ENCODE measurements at places on chromosomes 3 and 15. TPM values are rescaled to one million over a fixed set of nuclear protein-coding genes. Genes with fewer than 3 reads are reported as not detected.

- no peak for DNase-seq
Observed at GRCh38 chr3:15071699-15072098, 6.6 kb upstream of the MRPS25 start.

The PLAAT1 gene
- total RNA-seq = 9.2 TPM

The GUCA1C gene
- total RNA-seq = 0.81 TPM

GRCh38 chr3:159837725-159838124 lies 150.9 kb upstream of the IL12A start:
- no peak for DNase-seq

- DNase-seq = no peak
Observed at GRCh38 chr3:185958626-185959025, 20.8 kb upstream of the TRA2B start.

- no peak for DNase-seq
Observed at GRCh38 chr3:192259661-192260060, 467.7 kb downstream of the FGF12 start.

The TIMP4 gene
- 4.3 TPM for total RNA-seq

The SLC33A1 gene
- 29.9 TPM for total RNA-seq

- no peak for DNase-seq
Observed at GRCh38 chr15:63256433-63257274, 20.8 kb upstream of the APH1B start.

DNA sequence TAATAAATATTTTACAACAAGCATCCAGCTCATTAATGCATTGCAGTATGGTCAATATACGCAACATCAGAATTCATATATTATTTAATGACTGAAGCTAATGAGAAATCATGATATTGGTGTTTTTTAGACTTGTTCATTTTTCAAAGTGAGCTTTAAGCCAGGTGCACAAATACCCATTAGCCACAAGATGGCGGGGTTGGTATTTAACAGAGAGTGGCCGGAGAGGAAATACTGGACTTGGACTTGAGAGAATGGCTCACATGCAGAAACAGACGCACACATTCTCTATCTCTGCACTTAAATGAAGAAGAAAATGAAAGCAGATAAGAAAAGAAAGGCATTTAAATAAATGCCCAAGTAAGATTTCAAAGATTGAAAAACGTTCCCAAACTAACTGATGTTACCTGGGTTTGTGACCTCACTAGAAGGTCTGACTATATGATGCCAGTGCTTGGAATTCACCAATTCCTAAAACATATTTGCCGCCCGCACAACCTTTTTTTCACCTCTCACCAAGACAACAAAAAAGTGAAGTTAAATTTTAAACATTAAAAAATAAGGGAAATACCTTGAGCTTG lies 21.2 kb upstream of the CRBN start:
- DNase-seq = no peak

- DNase-seq = peak; percentile 80
Observed at GRCh38 chr3:124605781-124606579, 124.3 kb upstream of the UMPS start.

The OSBPL10 gene
- 5.8 TPM for total RNA-seq

GRCh38 chr3:143146486-143147274 lies 27.1 kb downstream of the CHST2 start:
- DNase-seq = no peak

DNA sequence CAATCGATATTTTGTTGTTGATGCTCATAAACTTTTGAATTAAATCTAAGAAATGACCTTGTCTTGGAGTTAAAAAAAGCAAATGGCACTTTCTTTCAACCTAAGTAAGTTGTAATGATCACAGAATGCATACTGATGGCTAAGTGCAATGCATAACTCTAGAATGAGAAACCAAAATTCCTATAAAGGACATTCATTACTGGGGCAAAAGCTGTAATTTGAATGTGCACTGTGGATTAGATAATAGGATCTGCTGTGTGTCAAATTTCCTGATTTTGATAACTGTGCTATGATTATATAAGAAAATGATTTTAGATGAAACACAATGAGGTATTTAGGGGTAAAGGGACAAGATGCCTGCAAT lies 14.3 kb downstream of the SIAH2 start:
- no peak for DNase-seq

The COX5A gene
- 804 TPM for total RNA-seq

DNA sequence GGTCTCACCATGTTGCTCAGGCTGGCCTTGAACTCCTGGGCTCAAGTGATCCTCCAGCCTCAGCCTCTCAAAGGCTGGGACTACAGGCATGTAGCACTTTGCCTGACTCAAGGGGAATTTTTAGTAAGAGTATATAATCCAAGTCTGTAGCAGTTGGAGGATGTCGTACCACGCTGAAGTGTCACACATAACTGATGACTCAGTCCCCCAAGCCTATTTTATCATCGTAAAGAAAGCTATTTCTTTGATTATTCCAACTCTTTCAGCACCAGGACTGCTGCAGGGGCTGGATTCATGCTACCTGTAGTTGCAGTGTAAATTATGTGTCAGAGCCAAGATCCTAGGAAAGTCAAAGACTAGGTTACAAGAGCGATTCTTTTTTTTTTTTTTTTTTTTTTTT lies 1.4 kb upstream of the PRKCI start:
- no peak for DNase-seq

The CSPG4 gene
- total RNA-seq = 21.3 TPM

The TMEM115 gene
- total RNA-seq = 26.6 TPM

DNA sequence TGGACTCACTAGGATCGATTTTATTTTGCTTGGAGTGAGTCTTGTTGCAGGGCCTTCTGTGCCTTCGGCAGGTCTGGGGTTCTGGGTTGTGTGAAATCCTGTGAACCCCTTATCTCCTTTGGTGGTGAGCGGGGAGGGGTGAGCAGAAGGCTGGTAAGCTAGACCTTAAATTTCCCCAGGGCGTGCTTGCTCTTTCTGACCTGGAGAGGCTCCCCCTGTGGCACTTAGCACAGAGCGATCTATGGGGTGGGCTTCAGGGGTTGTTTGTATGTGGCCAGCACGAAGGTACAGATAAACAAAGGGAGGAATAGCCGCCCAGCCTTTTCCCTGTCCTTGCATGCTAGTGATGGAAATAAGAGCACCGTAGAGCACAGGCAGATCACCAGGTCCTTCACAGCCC lies 11.8 kb downstream of the CACNA2D3 start:
- DNase-seq = no peak

DNA sequence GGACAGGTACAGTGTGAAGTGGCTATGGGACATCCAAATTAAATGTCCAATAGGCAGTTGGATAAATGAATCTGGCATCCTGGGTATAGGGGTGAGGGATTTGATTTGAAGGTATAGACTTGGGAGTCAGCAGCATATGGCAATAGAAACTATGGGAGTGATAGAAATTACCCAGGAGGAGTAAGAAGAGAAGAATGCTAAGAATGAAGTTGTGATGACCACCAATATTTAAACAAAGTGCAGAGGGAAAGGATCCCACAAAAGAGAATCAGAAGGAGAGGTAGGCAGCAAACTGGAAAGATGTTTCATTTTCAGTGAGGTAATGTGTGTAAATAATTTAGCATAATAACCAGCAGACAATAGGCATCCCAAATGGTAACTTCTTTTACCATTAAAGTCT lies 13.8 kb upstream of the MSL2 start:
- DNase-seq = no peak

The BTLA gene
- 0.35 TPM for total RNA-seq

The SCN5A gene
- 166 TPM for total RNA-seq

GRCh38 chr15:68985361-68985891 lies 29.1 kb upstream of the NOX5 start:
- DNase-seq = no peak

The P3H2 gene
- 17.7 TPM for total RNA-seq

DNA sequence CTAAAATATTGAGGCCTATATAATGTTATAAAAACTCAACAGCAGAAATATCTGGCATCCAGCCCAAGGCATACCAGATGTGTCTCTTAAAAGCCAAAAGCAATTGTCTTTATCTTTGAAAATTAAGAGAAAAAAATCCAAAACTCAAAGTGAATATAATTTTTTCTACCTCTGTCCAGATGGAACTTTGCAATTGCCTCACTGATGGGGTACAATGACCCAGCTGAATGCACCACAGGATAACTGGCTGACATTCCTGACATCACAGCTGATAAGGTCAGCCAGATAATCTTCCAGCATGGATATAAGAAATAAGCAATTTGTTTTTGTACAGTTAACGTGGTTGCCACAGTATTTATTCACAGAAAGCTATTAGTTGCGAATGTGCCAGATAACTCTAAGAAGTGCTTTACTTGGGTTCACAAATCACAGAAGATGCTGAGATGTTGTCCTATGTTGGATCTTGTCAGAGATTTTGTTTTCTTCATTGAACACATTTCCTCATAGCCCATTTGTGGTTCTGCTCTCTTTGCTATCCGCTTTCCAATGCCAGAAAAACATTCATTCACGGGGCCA lies 566.9 kb upstream of the CCDC54 start:
- no peak for DNase-seq

- no peak for DNase-seq
Observed at GRCh38 chr3:12458901-12459300, 25.4 kb upstream of the TSEN2 start.

GRCh38 chr3:101824702-101825101 lies 24.6 kb upstream of the NFKBIZ start:
- no peak for DNase-seq

DNA sequence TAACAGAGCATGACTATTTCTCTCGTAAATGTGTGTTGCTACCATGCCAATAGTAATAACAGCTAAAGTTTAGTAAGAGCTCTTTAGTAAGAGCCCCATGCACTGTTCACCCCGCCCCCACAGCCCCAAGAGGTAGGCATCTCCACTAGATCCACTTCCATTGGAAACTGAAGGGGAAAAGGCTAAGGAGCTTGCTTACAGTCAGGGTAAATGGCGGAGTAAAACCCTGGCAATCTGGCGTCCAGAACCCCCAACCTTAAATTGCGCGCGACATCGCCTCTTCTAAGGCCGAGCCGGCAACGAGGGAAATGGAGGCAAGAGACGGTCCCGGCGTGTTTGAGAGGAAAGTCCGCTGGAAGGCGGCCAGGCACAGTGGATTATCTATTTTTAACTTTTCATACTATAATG lies 654 bp upstream of the C3orf38 start:
- DNase-seq = no peak

GRCh38 chr3:135556174-135556573 lies 409.4 kb upstream of the PPP2R3A start:
- no peak for DNase-seq

The KBTBD12 gene
- total RNA-seq = 36.6 TPM

DNA sequence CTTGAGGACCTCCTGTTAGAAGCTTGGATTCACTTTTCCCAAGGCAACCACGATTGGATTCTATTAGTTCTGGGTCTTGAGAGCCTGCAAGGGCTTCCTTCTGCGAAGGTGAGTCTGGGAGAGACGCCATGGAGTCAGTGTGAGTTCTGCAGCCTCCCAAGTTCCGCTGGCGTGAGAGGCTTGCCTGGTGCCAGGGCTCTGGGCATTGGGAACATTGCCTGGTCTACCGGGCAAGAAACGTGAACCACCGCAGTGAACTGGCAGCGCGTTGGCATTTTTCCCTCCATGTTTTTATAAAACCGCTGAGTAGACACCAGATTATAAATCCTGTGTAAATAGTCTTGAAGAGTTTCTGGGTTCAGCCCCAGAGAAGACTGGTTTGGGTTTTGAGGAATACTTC lies 160.9 kb downstream of the IGF1R start:
- DNase-seq = no peak

The TTC21A gene
- 3.0 TPM for total RNA-seq

DNA sequence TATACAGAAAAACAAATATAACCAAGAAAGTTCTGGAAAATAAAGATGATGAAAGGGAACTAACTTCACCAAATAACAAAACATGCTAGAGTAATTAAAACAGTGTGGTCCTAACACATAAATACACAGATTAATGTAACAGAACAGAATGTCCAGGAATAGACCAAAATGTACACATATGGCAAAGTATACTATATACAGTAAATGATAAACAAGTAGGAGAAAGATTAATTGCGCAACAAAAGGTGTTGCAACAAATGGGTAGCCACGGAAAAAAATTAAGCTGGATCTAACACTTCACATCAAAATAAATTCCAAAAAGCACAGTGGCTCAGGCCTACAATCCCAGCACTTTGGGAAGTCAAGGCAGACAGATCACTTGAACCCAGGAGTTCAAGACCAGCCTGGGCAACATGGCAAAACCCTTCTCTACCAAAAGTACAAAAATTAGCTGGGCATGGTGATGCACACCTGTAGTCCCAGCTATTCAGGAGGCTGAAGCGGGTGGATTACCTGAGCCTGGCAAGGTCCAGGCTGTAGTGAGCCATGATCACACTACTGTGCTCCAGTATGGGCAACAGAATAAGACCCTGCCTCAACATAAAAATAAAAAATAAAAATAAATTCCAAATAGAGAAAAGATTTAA lies 19.8 kb downstream of the SCAP start:
- DNase-seq = peak; percentile 12

The CHRNA5 gene
- total RNA-seq = 2.0 TPM

DNA sequence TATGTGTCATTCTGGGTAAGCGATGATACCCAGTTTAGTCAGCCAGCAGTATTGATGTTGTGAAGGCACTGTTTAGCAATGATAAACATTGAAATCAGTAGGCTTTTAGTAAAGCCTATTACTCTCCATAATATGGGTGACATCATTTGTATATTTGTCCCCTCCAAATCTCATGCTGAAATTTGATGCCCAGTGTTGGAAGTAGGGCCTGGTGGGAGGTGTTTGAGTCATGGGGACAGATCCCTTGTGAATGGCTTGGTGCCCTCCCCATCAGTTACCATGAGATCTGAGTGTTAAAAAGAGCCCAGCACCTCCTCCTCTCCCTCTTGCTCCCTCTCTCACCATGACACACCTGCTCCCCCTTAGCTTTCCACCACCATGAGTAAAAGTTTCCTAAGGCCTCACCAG lies 31.4 kb upstream of the FAN1 start:
- no peak for DNase-seq

The NMB gene
- 2.6 TPM for total RNA-seq

DNA sequence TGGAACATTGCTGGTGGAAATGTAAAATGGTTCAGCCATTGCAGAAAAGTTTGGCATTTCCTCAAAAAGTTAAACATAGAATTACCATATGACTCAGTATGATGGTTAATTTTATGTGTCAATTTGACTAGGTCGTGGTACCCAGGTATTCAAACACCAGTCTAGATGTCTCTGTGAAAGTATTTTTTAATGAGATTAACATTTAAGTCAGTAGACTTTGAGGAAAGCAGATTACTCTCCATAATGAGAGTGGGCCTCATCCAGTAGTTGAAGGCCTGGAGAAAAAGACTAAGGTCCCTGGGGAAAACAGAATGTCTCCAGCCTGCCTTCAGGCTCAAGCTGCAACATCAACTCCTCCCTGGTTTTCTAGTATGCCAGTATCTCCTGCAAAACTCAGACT lies 42.3 kb upstream of the TMEM87A start:
- no peak for DNase-seq

DNA sequence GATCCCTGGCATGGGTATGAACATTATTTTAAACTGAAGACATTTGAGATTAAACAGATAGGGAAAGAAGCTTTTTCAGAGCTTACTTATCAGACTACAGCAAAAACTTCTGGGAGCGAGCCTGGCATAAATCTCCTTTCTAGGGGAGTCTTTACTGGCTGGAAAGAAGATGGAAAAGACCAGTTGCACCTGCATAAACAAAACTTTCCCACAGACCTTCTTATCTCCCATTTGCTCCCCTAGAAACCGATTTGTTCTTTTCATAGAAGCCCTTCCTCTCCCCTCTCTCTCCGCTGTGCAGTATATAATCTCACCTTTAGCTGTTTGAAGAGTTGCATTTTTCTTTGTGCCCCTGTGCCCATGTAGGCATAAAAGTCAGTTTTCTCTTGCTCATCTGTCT lies 93.2 kb downstream of the CHRNA7 start:
- DNase-seq = no peak

- DNase-seq = no peak
Observed at GRCh38 chr3:62675492-62675891, 199.7 kb downstream of the CADPS start.

The BNC1 gene
- total RNA-seq = 0.11 TPM

GRCh38 chr3:189909139-189909538 lies 211.6 kb downstream of the P3H2 start:
- DNase-seq = no peak

Measured in cardiac septum (tissue), 1 donor.